ENCODE measurements at places on chromosomes 3 and 15.

GRCh38 chr15:25683415-25683814 is 179.7 kb downstream of the ATP10A start:
- no peak for DNase-seq

DNA sequence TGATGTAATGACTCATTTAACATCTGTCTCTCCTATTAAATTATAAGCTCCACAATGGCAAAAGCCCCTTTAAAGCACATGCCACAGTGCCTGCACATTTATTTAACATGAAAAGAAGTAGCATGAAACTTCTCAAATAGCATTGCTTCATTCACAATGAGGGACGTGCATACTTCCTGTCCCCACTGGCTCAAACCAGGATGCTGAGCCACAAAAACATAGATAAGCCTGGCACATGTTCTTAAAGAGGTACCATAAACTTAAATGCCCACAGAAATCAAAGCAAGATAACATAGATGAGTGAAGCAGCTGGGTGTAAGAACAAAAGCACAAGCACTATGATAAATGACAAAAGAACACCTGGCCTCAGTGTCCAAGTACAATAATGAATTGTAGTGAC is 3.8 kb downstream of the TP53BP1 start:
- DNase-seq, result no peak

DNA sequence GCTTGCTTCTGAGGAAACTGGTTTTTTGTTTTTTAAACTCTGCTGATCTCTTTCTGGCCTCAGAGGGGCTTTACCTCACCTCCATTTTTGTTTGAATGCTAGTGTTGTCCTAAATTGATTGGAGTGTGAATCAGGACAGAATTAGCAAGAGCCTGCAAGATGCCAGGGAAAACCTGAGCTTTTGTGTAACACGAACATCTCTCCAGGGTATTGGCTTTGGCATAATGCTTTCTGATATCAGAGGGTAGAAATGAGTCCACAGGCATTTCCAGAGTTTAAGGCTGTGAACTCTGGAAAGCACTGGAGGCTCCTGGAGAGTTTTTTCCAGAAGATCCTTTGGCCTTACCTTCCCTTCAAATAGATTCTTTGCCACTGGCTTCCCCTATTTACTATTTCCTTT is 87.1 kb downstream of the WDR76 start:
- no peak for DNase-seq

- DNase-seq, result no peak
These were observed 12.4 kb downstream of the POPDC2 start for GRCh38 chr3:119647843-119648575.

GRCh38 chr3:120460862-120461261 is 10.1 kb upstream of the FSTL1 start:
- DNase-seq, result no peak

GRCh38 chr15:35496585-35496984 is 49.4 kb downstream of the DPH6 start:
- DNase-seq, result no peak

DNA sequence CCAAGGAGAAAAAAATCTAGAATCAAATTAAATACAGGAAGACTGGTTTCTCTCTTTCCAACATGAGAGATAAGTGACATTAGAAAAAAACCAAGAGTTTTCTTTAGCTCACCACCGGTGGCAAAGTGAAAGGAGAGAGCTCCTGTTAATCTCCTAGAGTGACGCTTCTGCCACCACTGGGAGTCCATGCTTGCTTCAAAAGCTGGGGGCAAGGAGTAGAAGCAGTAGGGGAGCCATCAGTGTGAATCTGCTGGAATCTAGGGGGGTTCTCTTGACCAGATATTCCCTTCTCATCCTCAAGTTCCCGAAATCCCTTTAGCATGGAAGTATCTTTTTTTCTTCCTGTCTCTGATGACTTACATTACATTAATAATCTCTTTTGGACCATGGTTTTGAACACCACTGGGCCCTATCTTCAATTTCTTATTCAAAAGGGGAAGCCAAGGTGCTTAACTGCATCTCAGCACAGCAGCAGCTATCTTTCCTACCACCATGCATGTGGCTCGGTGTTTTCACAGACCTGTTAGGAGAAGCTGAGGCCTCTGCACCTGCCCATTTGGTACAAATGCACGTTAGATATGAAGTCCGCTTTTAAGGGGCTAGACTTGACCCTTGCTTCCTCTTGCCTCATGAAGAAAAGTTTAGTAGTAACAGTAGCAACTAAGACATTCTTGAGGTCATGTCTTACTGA is 6.6 kb upstream of the ICE2 start:
- no peak for DNase-seq

DNA sequence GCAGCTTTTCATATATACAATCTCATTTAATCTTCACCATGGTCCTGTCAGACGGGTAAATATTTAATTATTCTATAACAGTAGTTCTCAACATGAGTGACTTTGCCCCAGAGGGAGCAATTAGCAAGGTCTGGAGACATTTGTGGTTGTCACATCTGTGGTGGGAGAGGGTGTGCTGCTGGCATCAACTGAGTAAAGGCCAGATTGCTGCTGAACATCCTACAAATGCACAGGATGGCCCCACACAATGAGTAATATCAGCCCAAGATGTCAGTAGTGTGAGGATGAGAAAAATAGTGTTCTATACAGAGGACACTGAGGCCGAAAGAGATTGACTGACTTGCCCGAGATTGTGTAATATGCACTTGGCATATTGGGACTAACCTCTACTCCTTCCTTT is 156.0 kb downstream of the AGBL1 start:
- no peak for DNase-seq

DNA sequence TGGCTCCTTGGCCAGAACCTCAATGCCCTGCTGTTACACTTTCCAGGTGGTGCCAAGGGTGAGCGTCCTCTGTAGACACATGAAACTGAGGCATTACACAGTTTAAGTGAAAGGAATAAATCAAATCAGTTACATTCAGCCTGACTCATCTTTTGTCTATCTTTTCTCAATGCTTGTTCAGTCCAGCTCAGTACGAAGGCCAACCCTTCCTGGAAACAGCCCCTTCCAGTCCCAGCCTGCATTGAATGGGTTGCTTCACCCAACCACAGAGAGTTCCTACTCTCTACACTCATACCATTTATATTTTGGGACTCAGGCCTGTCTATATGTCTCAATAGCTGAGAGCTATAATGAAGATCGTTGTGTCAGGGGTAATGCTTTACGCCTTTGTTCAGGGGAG is 363.6 kb downstream of the RORA start:
- no peak for DNase-seq

DNA sequence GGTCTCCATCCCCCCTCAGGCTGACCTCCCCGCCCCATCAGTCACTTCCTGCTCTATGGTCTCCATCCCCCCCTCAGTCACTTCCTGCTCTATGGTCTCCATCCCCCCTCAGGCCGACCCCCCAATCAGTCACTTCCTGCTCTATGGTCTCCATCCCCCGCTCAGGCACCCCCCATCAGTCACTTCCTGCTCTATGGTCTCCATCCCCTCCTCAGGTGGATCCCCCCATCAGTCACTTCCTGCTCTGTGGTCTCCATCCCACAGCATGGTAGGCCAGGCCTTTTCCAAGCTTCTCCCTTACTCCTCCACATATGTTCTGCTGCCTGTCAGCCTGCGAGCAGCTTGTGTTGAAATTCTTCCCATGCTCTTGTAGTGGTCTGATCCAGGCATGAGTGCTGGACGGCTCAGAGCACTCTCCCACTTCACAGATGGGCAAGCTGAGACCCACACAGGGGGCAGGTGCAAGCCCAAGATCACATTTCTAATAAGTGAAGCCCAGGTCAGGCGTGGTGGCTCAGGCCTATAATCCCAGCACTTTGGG is 36.8 kb downstream of the BDH1 start:
- DNase-seq, result peak; percentile 37

DNA sequence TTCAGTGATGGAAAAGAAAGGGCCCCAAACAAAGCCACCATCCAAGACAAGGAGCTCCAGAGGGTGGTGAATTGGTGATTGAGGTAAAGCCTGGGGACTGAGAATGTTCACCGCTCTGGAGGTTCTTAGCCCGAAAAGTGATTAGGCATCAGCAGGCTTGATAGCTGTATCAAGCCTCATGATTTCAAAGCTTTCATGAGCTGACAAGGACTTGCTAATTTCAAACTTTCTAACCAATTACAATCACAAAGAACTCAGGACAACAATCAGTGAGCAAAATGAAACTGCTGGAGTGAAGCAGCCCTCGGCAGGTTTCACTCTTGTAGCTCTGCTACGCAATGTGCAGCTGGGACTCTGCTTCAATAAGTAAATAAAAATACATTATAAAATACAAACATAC is 391.3 kb downstream of the TIGIT start:
- no peak for DNase-seq

- no peak for DNase-seq
These were observed 58.2 kb downstream of the CYFIP1 start for GRCh38 chr15:22922003-22922402.

Data from stimulated activated naive CD8-positive, alpha-beta T cell treated with anti-CD3 and anti-CD28 coated beads, Interleukin-15, Interleukin-2, amounts not matched to agents 100 U/mL and 50 U/mL, for 24 hours (primary cell).